Smooth muscle cell of trachea (primary cell): ENCODE measurements at places on chromosomes 5 and 9. TPM values are rescaled to one million over a fixed set of nuclear protein-coding genes. Genes with fewer than 3 reads are reported as not detected.

Gene PLPP7
- 9.3 and 13.2 TPM in 2 replicates for total RNA-seq

Gene PCDHGB1
- total RNA-seq: 4.4 and 4.5 TPM in 2 replicates

Gene DMRT3
- total RNA-seq: not detected in 2 replicates

Gene ERCC8
- 18.9 and 30.7 TPM in 2 replicates for total RNA-seq

Gene FAM221B
- not detected in 2 replicates for total RNA-seq

Gene HK3
- not detected in 2 replicates for total RNA-seq

Gene TNFAIP8
- 28.4 and 49.6 TPM in 2 replicates for total RNA-seq

Gene IL31RA
- 0.66 and 3.3 TPM in 2 replicates for total RNA-seq
